NCI-H446 (cell line): ENCODE measurements at places on chromosomes 7 and 10.

DNA sequence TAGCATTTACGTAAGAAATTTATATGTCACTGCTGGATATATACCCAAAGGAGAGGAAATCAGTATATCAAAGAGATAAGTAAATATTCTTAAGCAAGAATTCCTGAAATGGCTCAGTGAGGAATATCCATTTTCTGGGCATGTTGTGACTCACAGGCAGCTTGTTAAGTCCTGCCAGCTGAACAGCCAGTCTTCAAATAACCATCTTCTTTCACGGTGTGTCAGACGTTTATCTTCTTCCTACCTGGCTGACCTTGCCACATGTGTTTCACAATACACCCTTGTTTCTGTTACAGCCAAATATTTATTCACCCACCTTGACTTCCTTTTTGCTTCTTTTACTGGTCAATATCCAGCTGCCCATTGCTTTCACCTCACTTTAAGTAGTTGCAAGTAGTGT is 648.1 kb downstream of the ANKRD7 start:
- DNase-seq = no peak

GRCh38 chr10:58780476-58780875 is 267.8 kb downstream of the BICC1 start:
- no peak for DNase-seq

DNA sequence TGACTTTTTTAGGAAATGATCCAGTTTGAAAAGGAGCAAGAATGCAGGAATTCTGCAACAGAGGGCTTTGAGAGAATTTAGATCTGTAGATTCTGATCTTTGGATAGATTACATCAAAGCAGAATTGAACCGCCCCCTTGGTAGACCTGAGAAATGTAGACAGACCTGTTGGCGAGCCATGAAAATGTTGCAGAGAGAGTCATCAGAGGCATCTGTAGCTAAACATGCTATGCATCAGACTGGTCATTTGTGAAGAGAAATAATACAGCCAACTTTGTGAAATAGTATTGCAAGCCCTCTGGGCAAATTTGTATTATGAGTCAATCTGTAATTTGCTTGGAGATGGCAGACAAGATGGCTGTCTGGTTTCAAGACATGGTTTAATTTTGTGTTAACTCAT is 4.3 kb upstream of the C1GALT1 start:
- DNase-seq = no peak

DNA sequence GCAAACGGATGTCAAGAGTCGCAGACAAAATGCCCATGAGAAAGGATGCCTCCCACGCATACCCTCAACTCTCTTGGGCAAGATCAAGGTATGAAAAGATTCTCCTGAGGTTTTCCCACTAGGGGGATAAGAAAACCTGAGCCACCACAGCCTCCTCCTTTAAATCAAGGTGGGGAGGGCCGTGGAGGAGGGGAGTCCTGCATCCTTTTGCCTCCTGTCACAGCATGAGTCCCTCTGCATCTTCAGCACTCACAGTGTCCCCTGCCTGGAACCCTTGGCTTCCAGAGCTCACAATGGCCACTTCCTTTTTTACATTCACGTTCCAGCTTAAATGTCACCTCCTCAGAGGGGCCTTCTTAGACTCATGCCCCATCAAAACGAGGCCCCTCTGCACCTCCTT is 207.6 kb downstream of the GLI3 start:
- DNase-seq = no peak

- DNase-seq = no peak
Measured at GRCh38 chr7:133121175-133121844, 39.4 kb upstream of the CHCHD3 start.

GRCh38 chr7:76315364-76315763 is 12.9 kb downstream of the HSPB1 start:
- DNase-seq = no peak

- DNase-seq = no peak
Measured at GRCh38 chr10:132452216-132452650, 55.2 kb downstream of the PWWP2B start.
